Posterior cingulate gyrus (tissue), 11 donors: ENCODE measurements at places on chromosomes 1 and 21.

DNA sequence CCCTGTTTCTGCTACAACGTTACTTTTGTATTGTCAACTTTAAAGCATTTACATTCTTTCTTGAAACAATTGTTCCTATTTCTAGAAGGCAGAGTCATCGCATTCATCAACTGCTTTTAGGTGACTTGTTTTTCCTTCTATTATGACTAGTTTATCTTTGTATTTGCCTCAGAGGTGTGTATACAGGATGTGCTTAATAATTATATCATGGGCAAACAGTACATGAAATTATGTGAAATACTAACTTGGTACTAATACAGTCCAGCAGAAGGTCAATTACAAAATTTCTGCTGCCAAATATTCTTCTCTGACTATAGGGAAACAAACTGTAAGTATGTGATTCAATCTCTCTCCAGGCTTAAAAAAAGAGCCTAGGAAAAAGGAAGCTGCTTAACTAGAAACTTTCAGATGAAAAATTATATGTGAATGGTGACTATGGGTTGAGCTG is 101.6 kb downstream of the C4BPA start:
- DNase-seq, result no peak

GRCh38 chr1:89669441-89669840 is 36.5 kb downstream of the LRRC8C start:
- DNase-seq, result no peak

DNA sequence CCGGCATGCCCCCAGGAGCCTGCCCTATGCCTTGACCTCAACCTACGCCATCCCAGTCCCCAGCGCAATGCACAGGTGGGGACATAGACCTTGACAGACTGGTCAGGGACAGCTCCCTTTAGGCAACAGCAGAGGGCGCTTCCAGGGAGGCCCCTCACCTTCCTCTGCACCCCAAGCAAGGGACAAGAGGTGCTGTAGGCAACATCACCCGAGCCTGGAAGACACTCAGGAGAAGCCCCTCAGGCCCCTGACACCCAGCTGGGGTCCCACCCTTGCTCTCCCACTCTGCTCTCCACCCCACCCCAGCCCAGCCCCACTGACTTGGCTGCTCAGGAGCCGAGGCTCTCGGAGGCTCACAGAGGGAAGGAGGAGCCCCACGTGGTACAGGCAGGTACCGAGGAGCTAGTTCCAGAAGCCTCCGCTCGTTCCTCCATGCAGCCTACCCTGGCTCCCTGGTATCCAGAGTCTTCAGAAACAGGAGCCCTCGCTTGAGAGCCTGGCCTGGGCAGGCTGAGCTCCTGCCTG is 2.4 kb upstream of the WNT3A start:
- no peak for DNase-seq

DNA sequence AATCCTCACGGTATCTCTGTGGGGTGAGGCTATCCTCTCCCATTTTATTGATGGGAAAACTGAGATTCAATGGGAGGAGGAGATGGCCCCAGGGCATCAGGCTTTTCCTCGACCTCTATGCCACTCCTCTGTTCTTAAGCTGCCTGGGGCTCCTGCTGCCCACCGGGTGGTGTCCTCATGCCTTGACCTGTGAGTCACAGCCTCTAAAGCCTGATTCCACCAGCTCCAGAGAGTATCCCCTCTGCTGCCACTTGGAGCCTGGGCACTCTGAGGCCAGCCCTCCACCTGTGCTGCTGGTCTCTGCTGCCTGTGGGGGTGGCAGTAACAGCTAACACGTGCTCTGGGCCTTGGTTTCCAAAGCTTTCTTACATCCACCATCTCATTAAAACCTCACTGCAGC is 241.2 kb downstream of the TRABD2B start:
- DNase-seq, result no peak

GRCh38 chr1:40308036-40308727 is 8.9 kb downstream of the COL9A2 start:
- peak; percentile 60 for DNase-seq

- no peak for DNase-seq
Measured at GRCh38 chr1:13675151-13675651, 24.8 kb upstream of the PRDM2 start.

- peak; percentile 49 for DNase-seq
Measured at GRCh38 chr1:204146309-204146708, 5.5 kb downstream of the ETNK2 start.

GRCh38 chr1:181114574-181115367 is 26.3 kb downstream of the IER5 start:
- DNase-seq, result no peak

DNA sequence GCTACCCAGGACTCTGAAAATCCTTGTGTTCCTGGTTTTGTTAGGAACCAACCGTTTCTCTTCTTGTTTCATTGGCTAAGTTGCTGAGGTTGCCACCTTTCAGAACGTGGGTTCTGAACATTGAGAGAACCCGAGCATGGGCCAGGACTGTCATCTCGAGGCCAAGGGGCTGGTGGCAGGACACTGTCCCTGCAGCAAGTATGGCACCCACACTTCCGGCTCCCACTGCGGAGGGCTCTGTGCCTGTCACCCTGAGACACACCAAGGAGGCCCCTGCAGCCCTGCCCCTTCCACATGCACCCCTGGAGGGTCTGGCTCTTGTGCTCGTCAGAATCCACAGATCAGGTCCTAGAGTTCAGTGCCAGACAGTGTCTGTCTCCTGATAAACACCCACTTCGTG is 39.1 kb upstream of the LRRC3 start:
- no peak for DNase-seq

DNA sequence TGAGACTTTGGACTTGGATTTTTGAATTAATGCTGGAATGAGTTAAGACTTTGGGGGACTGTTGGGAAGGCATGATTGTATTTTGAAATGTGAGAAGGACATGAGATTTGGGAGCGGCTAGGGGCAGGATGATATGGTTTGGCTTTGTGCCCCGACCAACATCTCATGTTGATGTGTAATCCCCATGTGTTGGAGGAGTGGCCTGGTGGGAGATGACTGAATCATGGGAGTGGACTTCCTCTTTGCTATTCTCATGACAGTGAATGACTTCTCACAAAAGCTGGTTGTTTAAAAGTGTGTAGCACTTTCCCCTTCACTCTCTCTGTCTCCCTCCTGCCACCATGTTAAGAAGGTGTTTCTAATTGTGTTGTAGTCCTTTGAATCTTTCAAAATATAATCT is 9.3 kb upstream of the PHGDH start:
- no peak for DNase-seq

DNA sequence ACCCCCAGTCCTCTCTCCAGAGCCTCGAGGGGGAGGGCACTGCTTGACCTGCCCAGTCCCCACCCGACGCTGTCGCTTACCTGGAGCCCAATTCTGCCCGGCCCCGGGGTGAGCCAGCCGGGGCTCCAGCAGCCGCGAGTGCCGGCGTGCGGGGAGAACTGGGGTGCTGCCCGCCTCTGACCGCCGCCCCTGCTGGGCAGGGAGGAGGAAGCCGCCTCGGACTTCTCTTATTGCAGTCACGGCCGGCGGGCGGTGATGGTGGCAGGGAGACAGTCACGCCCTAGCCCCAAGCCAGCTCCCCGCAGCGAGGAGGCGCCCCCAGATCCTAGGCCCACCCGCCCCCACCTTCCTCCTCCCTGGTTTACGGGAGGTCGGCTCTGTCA is at the start of gene FGR:
Gene FGR, minus strand, starts transcription at position 201 of the 383 bp plus-strand sequence. CDS start 11,269 bp downstream, outside the sequence.
- DNase-seq, result no peak

DNA sequence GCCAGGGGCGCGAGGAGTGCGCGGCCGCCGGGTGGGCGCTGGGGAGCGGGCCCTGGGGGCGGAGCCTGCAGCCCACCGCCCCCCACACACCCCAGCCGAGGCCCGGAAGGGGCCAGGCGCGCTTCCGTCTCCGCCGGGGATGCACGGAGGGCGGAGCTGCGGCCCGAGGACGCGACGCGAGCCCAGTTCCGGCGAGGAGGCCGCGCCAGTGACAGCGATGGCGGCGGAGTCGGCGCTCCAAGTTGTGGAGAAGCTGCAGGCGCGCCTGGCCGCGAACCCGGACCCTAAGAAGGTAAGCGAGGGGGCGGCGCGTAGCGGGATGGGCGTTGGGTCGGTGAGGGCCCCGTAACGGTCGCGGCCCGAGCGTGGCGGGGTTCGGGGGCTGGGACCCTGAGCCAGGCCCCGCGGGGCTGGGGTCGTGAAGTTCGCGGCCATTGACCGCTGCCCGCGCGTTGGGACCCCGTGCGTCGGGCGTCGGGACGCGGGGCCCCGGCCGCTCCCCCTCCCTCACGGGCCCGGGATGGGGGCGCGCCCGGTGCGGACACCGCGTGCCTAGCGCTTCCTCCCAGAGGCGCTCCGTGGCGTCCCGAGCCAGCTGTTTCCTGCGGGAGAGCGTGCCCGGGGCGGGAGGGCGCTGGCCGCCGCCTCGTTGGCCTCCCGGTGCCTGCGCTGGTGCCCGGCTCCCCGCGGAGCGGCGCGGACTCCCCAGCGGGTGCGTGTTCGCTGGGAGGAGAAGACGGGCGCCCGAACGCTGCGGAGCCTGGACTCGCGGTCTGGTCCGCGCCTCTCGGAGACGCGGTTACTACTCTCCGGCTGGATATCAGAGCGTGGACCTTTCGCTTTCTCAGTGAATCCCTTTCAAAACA is at the start of gene ELOA:
Gene ELOA, plus strand, starts transcription at position 185 of the 866 bp plus-strand sequence. Its CDS starts 33 bp downstream, at position 218.
- DNase-seq, result peak; percentile 77

DNA sequence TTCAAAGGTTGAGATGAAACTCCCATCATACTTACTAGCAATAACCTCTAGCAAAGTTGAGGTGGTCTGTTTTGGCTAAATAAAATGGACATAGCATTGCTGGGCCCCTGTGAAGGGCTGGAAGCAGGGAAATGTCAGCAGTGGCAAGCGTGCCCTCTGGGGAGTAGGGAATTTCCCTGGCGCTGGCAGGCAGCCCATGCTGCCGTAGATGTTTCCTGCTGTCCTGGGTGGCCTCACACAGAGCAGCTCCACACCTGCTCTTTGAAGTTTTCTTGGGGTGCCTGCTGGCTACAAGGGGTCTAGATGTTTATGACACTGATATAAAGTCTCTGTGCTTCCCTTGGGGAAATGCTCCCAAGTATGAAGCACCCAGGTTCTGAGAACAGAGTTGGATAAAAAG is 30.2 kb downstream of the ADARB1 start:
- no peak for DNase-seq

DNA sequence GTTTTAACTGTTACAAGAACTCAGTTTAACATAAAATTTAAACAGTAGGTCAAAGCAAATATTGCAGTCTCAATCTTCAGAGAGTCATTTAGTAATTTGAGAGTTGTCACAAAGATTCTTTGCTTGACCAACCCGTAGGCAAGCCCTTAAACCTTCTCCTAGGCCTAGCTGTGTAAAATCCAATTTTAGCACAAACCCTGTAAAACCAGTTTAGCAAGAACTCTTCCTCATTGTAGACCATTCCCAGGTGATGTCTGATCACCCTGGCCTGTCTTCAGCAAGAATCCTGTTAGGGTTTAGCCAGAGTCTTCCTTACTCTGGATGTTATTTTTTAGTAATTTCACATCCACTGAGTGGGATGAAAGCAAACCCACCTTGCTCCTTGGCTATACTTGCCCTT is 30.1 kb downstream of the LRIG2 start:
- no peak for DNase-seq

DNA sequence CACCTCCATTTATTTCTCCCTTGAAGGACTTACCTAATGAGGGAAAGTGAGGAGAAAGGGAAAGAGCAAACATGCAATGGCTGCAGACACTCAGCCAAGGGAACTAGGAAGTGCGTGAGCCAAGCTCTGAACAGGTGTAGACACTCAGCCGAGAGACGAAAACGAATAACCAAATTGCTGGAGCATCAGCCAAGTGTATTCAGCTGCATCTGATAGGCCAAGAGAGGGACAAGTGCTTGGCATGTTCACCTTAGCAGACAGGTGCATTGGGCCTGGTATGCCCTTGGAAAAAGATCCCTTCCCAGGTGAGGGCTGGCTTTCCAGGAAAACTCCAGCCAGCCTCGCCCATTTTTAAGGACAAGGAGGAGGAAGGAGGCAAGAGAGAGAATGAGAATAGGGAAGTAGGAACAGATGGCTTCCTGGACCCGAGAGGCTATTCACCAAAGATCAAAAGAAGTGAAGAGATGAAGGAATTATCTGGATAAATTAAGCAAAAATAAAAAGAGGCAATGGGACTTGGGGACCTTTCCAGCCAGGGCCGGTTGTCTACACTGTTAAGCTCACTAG is 184.7 kb downstream of the TOMM20 start:
- no peak for DNase-seq
